ENCODE measurements at places on chromosomes 1 and 21. TPM values are rescaled to one million over a fixed set of nuclear protein-coding genes. Genes with fewer than 3 reads are reported as not detected.

DNA sequence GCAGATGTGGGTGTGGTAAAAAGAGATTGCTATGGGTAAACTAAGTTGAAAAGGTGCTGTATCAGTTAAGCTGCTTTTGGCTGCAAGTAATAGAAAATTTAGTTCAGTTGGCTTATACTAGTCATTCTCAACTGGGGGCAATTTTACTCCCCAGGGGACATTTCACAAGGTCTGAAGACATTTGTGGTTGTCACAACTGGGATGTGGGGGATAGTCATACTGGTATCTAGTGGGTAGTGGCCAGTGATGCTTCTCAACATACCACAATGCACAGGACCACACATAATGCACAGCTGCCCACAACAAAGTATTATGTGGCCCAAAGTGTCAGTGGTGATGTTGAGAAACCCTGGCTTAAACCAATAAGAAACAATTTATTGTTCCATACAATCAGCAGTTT, 31.4 kb downstream of the SERTAD4 start:
- no peak for DNase-seq

DNA sequence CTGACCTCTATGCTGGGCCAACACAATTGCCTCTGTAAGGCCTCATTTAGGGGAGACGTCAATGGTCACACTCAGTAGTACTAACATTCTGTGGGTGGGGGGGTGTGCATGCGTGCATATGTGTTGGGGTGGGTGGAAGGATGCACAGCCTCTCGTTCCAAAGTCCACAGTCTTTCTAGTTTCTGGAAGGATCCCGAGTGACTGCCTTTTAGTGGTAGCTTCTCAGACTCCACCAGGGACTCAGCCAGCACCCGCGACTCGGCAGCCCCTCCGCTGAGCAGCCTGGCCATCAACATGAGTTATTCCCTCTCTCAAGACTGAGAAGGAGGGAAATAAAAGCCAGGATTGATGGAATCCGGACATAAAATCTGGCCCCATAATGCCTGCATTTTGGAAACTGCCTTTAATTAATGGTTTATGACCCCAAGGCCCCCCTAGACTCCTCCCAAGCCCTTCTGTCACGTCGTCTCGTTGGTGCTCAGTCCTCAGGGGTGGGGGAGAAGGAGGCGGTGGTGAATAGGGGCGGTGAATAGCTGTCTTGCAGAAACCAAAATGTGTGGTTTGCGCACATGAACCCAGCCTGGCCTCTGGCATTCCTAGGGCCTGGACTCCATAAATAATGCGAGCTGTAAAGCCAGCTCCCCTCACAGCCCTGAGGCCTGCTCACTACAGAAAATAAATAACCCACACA, 65.1 kb upstream of the TMEM51 start:
- no peak for DNase-seq

DNA sequence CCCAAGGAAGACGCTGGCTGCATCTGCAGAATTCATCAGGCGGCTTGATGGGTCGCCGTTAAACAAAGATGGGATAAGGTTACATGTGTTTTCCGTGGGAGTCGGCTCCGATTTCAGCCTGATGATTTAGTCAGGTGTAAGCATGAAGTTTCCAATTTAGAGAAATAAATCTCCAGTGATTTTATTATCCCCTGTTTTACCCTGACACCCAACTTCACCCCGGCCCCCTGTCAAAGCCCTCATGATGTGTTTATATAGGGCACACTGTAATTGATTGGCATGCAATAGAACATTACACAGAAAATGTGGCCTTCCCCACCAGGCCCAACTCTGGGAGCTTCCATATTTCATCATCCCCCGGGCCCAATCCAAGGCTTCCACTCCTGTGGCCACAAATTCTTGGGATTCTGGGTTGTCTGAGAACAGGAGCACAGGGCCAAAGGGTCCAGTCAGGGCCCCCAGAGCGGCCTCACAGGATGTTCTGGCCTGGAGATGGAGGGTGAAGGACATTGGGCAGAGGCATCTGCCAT, 72.5 kb downstream of the FOXD2 start:
- DNase-seq = no peak

DNA sequence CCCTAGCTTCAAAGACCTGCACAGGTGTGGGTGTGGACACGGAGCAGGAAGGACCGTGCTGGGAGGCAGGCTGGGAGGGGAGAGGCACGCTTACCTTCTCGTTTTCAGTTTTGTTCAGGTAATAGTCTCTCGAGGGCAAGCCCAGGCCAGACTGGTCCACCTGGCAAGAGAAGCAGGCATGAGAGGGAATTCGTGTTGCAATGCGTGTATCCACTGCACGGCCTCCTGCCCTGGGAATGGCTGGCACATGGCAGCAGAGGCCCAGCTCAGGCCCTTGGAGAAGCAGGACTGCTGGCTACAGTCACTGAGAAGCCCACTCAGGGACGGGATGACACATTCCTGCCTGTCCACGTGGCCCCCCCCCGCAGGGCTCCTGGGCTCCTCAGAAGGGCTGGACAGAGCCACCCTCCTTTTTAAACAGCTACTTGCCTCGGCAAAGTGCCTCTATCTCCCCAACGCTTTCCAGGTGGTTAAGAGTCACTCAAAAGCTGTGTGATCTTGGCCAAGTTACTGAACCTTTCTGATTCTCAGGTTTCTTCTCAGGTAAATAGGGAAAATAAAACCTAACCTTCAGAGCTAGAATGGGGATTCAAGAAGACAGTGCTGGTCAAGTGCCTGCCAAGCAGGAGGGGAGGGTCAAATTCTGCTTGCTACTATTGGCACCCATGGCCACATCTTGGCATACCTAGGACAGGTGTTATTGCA, 32.7 kb downstream of the ECE1 start:
- no peak for DNase-seq

- no peak for DNase-seq
Measured at GRCh38 chr1:164842870-164843269, 283.9 kb downstream of the PBX1 start.

DNA sequence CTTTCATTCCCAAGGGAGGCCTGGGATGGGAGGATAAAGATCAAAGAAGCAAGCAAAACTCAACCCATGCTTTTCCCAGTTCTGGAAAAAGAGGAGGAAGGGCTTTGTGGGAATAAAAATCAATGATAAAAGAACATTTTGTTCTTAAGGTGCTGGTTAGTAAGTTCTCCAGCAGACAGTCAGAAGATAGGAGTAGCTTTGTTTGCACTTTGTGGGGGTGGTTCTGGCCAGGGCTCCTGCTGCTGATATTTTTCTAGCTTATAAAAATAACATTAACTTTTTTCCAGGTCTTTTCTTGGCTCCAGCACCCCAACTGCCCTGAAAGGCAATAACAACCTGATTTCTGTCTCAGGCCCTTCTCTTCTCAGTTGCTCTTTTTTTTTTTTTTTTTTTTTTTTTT, 220.0 kb downstream of the FGGY start:
- DNase-seq = no peak

GRCh38 chr21:25307489-25307888, 299.8 kb downstream of the MRPL39 start:
- no peak for DNase-seq

- peak; percentile 12 for DNase-seq
Measured at GRCh38 chr21:34074283-34075090, 1.1 kb downstream of the MRPS6 start.

GRCh38 chr1:119808491-119808890, 2.8 kb downstream of the REG4 start:
- no peak for DNase-seq

- DNase-seq = no peak
Measured at GRCh38 chr1:96464522-96464921, 257.1 kb upstream of the PTBP2 start.

The SYT14 gene
- not detected for total RNA-seq

The SLC9C2 gene
- total RNA-seq = not detected

The C1QTNF12 gene
- total RNA-seq = 6.2 TPM

The ACOT11 gene
- 0.15 TPM for total RNA-seq

The ALX3 gene
- not detected for total RNA-seq

The FAM72D gene
- not detected for total RNA-seq

The LCK gene
- total RNA-seq = 388 TPM
